Activated T-cell treated with anti-CD3 and anti-CD28 coated beads for 1 hour (primary cell): ENCODE measurements at places on chromosomes 16 and 17.

DNA sequence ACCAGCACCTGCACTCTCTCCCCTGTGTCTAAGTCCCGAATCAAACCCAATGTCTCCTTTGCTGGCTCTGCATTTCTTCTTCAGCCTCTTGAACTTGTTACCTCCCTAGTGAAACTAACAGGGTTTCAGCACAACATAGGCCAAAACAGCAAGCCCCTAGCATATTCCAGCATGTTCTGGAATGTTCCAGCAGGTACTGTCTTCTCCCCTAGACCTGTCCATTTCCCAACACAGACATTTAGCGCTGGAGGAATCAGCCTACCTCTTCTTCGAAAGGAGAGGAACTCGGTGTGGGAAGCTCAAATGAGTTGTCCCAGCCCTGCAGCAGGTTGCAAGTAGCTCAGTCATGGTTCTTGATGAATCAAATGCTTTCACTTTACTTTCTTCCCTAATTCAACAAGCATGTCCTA lies 47.1 kb downstream of the LITAF start:
- no peak for DNase-seq

GRCh38 chr17:35679007-35679682 lies 52.3 kb upstream of the RASL10B start:
- DNase-seq: no peak

DNA sequence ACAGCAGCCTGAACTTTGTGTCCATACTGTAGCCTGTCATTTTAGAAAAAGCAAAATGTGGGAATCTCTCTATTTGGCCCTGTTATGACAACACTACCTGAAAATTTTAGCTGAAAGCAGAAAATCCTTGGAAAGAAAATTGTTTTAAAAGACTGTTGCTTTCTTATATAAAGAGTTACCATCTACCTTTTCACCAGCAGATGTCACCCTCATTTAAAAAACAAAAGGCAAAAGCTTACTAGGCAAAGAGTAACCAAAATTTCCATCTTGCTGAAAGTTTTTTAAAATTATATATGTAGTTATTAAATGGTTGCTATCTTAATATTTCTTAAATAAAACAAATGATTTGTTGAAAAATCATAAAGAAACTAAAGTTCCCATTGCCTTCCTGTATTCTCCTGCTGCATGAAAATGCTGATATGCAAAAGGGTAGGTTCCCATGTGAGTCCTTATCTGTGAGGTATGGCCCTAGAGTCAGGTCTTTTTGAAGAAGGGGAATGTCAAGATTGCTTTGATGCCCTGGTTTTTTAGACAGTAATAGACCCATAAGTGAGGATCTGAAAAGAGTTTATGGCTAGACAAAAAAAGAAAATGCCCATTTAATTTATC lies 61.0 kb downstream of the TNRC6C start:
- no peak for DNase-seq

GRCh38 chr16:54939510-54940278 lies 9.0 kb downstream of the IRX5 start:
- DNase-seq: no peak

GRCh38 chr17:60468371-60468770 lies 46.1 kb downstream of the CHCT1 start:
- DNase-seq: no peak

- DNase-seq: no peak
Observed at GRCh38 chr17:41792845-41793783, 6.6 kb upstream of the JUP start.

DNA sequence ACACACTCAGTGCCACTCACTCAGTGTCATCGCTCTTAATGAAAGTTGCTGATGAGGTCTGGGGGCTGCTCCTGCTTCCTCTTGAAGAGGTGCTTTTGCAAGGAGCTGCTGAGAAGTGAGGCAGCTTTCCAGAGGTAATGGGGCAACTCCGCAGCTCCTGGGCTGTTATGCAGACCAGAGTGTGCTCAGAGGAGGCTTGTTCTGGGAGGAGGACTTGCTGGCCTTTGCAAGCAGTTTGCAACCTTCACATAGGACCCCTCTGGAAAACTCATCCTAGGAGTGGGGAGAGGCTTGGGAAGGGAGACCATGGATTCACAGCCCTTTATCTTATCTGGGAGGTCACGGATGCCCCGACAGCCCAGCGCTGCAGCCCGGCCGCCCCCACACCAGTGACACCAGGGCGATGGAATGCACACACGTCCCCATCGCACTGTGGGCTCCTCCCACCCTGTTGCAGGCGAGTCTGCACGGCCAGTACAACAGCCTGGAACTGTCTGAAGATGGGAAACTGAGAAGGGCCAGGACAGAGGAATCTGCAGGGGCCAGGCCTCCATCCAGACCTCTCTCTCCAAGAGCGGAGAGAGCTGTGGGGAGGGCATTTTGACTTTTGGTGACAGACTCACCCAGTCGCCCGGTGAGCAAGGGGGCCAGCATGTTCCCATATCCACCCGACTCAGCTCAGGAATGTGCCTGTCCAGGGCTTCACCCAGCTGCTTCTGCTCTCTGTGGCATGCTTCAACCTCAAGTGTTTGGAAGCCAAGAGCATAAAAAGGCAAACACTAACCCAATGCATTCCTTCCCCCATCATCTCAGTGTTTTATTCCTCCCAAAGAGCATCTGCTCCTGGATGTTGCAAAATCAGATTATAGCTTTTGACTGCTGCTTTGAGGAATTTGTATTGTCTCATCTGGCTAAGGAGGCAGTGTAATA lies 78.6 kb upstream of the ZNF469 start:
- no peak for DNase-seq

GRCh38 chr16:30046588-30046987 lies 15.5 kb upstream of the TLCD3B start:
- no peak for DNase-seq

DNA sequence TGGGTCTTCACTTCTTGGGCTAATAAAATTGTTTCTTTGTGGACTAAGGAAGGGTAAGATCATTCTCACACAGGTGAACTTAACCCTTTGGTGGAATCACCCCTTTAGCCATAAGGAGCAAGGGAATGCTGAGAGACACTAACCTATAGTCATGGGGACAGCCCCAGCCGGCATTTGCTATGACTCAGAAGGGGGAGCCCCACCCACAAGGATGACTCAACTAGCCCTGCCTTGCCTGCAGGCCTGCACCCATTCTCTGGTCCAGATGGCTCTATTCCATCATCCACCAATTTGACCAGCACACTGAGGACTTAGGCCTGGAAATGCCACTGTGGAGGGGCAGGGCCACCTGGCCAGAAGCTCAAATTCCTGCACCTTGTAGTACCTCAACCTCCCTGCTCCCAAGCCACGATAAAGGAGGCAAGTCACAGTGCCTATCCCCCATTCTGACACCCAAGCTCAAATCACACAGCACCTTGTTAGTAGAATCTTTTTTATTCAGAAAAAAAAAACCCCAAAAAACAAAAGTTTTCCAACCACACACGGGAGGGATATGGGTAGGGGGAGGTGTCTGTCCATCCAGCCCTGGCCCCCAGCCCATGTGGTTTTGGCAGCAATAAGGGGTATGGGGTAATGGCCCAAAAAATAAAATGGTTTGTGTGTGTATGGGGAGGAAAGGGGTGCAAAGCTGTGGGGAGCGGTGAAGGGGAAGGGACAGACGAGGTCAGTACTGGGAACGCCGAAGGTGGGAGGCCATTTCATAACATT lies 3.0 kb downstream of the PFN1 start:
- peak; percentile 68 for DNase-seq

GRCh38 chr17:18910881-18911280 lies 41.1 kb upstream of the SLC5A10 start:
- no peak for DNase-seq

DNA sequence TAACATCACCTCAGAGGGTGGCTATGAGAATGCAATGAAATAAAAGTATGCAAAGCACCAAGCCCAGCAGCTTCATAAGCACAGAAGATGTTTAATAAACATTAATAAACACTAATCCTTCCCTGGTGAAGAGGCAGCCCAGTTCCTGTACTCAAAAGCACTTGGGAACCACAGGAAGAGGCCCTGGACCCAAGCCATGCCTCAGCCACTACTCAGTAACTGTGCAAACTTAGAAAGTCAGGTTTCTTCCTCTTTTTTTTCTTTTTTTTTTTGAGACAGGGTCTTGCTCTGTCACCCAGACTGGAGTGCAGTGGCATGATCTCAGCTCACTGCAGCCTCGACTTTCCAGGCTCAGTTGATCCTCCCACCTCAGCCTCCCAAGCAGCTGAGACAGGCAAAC lies 5.3 kb downstream of the ARHGAP17 start:
- DNase-seq: no peak

DNA sequence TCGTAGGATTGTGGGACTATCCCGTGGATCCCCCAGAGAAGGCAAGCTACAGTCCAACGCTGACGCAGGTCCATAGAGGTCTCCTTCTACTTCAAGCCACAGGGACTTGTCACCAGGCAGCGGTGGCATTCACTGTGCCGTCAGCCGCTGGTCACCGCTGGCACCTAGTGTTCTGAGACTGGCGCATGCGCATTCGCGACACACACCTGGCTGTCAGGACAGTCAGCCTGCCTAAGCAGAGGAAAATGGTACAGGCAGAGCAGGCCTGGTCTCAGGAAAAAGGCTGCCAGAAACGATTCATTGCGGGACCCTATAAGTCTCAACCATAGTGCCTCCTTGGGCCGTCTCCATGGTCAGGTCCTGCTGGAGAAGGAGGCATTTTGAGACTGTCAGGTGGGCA lies 138.0 kb upstream of the WSB1 start:
- DNase-seq: no peak

DNA sequence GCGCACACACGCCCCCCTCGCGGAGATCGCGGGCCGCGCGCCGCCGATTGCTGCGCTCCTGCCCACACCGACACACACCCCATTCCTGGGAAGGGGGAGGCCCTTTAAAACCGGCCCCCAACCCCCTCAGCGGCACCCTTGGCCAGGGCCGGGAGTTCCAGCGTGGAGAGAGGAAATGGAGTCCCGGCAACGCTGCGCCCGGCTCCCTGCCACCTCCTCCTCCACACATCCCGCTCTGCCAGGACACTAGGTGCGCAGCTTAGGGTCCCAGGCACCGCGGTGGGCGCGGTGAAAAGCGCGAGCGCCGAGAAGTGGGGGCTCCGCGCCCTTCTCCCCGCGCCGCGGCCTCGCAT lies 397 bp downstream of the CDC42EP4 start:
- DNase-seq: no peak

DNA sequence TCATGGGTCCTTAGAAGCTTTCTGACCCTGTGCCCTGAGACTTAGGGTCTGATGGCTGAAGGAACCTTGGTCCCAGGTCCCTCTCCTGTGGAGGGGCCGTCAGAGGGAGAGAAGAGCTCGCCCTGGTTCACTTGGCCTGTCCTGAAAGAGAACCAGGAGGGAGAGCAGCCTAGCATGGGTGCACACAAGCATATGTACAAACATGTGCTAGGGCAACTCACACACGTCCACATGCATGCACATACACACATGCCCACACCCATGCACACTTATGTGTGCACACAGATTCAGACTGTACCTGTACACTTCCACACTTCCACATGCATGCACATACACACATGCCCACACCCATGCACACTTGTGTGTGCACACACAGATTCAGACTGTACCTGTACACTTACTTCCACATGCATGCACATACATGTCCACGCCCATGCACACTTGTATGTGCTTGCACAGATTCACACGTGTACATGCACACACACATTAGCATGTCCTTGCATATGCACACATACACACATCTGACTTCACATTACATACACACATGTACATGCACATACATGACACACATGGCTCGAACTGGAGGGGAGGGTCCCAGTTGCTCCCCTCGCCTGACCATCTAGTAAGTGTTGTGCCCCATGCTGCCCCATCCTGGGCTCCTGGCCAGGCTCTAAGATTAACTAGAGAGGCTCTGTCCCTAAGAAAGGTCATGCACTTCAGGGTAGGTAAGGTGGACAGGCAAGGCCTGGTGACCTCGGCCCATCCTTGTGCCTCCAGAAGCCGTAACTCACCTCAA lies 122.0 kb downstream of the METRNL start:
- DNase-seq: no peak

GRCh38 chr17:75909812-75910274 lies 5.2 kb upstream of the MRPL38 start:
- DNase-seq: no peak

DNA sequence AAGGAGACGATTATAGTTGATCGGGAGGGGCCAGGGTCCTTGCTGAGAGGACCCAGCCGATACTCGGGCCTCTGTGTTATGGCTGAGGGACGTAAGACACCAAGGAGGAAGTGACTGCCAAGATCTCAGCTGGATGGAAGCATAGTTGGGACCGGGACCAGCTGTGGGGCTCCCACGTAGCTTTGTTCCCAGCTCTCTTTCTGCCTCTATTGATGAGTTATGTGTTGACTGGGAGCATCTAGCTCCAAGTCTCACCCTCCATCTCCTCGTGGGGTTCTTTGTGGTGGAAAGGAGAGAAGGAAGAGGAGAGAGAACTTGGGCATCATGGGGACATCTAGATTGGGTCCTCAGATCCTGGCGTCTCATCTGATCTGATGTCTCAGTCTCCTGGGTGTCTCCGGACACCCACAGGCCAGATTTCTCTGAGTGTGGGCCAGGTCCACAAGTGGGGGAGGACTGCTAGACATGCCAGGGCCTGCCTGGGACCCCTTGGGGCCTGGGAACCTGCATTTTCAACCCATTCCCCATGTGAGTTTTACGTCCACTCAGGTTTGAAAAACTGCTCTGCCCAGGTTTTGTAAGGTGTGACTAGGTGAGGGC lies 1.0 kb downstream of the MGRN1 start:
- no peak for DNase-seq

DNA sequence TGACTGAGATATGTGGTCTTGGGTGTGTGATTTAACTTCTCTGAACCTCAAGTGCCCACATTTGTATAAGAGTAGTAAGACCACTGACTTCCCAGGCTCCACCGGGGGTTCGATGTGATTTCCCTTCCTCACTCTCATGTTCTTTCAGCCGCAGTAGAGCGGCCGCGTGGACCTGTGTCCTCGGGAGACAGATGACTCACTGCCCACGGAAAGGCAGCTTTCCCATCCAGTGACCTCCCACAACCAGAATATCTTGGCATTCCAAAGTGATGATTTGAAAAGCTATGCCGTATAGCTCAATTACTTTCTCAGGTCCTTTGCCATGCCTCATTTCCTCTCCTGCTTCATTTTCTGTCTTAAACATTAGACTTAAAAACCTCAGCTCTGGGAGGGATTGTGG lies 73.6 kb downstream of the IL21R start:
- no peak for DNase-seq

DNA sequence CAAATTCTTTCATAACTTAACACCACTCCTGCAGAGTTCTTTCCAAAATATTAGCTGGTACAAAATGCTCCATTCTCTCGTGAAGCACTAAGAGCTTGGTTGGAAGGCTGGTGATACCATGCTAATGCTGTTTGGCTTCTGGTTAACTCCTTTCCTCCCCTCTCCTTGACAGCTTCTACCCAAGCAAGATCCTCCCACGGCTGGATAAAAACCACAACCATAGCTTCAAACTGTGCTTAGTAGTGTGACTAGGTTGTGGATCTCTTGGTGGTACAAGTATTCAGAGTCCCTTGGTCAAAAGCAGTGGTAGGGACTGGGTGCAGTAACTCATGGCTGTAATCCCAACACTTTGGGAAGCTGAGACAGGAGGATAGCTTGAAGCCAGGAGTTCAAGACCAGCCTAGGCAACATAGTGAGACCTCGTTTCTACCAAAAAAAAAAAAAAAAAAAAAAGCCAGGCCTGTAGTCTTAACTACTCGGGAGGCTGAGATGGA lies 2.3 kb downstream of the PHAF1 start:
- no peak for DNase-seq
